PC-3 (cell line): ENCODE measurements at places on chromosomes 11 and 22.

GRCh38 chr22:42500836-42501179 is 18.8 kb downstream of the RRP7A start:
- DNase-seq = no peak

DNA sequence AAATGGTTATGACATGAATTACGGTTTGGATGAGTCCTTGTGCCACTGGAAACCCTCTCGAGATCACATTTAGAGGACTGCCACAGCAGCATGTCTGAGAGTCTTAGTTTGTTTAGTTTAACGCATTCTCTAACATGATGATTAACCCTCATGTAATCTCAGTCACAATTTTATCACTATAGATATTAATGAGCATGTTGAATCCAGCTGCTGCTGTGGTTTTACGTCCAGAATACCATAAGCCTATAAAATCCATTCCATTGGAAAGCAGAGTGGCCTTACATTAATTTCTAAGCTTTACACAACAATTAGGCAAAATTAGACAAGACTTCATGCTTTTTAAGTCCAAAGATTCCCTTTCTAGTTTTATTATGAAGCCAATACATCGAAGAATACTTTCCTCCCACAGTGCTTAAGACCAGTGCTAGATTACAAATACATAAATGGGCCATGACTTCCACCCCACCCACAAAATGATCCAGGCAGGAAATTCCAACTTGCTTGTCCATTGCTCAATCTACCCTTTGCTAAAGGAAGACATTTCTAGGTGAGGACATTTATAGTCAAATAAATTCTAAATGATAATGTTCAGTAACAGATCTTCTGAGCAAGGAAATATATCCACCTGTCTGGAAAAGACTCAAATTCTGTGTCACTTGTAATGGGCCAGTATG is 3.5 kb upstream of the ELMOD1 start:
- DNase-seq = peak; percentile 47

DNA sequence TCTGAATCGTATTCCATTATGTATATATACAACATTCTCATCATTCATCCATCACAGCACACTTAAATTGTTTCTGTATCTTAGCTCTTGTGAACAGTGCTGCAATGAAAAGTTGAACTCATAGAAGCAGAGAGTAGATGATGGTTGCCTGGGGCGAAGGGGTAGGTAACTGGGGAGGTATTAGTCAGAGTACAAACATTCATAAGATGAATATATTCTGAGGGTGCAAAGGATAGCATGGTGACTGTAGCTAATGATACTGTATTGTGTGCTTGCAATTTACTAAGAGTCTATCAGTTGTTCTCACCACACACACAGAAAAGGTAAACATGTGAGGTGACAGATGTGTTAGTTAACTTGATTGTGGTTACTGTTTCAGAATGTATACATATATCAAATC is 12.6 kb upstream of the RFPL2 start:
- peak; percentile 36 for DNase-seq

GRCh38 chr22:30875481-30876215 is 92.9 kb downstream of the MORC2 start:
- DNase-seq = no peak

- DNase-seq = no peak
Observed at GRCh38 chr11:115092516-115092915, 411.7 kb downstream of the CADM1 start.

GRCh38 chr11:73226297-73227006 is 8.4 kb downstream of the P2RY2 start:
- DNase-seq = no peak

DNA sequence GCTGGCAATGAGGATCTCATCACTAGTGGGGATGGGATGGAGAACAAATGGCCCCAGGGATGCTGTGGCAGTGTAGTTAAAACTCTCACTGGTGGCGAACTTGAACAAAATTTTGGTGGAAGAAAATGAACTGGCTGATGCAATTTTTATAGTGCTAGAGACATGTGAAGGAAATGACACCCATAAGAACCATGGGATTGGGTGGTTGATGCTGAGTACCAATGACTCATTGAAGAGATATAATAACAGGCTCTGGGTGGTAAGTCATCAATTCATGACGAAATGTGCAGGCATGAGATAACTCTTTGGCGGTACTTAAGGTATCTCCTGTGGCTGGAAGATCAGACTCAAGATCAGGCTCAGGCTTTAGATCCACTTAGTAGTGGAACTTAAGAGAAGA is 172.9 kb upstream of the DDI1 start:
- DNase-seq = no peak

- DNase-seq = no peak
Observed at GRCh38 chr11:35523331-35523768, 2.1 kb downstream of the PAMR1 start.

- DNase-seq = no peak
Observed at GRCh38 chr11:113242060-113242459, 72.3 kb upstream of the TTC12 start.

DNA sequence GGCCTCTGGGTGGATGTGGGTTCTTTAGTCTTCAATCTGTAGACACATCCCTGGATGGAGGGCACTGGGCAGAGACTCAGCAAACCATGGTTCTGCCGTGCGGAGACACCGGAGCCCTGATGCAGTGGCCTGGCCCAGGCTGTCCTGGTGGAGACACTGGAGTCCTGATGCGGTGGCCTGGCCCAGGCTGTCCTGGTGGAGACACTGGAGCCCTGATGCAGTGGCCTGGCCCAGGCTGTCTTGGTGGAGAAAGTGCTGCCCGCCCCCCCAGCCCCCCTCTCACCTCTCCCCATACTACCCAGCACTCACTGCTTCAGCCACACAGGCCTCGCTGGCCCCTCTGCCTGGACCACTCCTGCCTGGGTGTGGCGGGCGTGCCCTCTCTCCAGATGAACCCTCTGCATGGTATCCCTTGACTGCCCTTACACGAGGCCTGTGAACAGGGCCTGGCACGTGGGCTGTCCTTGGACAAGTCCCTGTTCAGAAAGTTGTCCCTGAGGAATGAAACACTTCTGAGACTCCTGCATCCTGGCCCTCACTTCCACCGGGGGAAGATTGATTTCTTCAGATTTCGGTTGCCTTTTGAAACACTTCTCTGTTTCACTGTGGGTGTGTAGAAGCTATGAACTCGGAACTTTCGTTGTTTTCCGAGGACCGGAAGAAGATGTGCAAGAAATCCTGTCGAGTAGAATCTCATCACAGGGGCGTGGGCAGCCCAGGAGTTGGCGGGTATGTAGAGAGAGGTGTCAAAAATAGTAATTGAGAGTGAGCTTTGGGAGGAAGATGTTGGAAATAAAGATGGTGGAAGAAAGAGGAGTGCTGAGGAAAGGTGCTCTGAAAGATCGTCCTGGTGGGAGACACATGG is 26.2 kb downstream of the IGHMBP2 start:
- no peak for DNase-seq

GRCh38 chr11:102633385-102634026 is 8.4 kb upstream of the MMP20 start:
- DNase-seq = no peak

DNA sequence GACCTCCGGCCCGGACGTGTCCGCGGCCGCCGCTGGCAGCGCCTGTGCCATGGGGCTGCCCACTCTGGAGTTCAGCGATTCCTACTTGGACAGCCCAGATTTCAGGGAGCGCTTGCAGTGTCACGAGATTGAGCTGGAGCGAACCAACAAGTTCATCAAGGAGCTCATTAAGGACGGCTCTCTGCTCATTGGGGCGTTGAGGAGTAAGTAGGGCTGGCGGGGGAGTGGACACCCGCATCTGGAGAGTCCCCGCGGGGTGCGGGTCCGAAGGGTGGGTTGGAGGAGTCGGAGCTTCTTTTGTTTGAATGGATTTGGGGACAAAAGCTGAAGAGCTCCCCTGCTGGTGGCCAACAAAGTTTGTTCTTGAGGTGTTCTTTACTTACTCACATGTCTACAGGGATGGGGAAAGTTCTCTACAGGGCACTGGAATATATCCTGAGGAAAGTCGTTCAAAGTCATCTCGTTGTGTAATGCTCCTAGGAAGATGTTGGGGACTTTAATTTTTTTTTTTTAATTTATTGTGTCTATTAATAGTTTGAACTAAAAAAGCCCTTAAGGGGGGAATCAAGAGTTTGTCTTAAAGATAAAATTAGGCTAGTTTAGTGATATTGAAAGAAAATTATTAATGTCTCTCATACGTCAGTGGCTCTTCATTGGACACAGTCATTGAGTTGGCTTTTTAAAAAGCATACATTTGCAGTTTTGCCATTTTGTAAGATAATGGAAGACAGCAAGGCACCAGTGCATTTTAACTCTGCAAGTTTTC is 725 bp downstream of the ARHGAP42 start:
- peak; percentile 81 for DNase-seq

GRCh38 chr11:80937842-80938241 is 1497.0 kb upstream of the TENM4 start:
- DNase-seq = no peak

- DNase-seq = no peak
Observed at GRCh38 chr22:36456464-36456845, 25.0 kb downstream of the TXN2 start.

DNA sequence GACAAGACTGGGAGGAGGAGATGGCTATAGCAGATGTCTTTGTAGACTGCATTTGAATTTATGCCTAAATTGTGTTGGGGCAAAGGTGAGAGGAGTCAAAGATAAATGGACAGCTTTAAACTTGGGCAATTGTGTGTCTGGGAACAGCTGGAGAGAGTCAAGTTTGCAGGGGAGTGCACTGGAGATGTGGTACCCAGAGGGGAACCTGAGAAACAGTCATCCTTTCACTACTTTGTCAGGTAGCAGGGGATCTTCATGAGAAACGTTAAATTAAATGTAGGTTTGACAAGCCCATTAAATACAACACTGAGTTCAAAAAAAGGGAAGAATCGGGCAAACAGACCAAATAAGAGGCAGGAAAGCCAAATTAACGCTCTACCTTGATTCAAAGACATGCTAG is 277.7 kb downstream of the OPCML start:
- no peak for DNase-seq

GRCh38 chr11:60948250-60948649 is 3.7 kb downstream of the SLC15A3 start:
- DNase-seq = no peak

- no peak for DNase-seq
Observed at GRCh38 chr11:113493206-113493605, 18.0 kb upstream of the DRD2 start.

DNA sequence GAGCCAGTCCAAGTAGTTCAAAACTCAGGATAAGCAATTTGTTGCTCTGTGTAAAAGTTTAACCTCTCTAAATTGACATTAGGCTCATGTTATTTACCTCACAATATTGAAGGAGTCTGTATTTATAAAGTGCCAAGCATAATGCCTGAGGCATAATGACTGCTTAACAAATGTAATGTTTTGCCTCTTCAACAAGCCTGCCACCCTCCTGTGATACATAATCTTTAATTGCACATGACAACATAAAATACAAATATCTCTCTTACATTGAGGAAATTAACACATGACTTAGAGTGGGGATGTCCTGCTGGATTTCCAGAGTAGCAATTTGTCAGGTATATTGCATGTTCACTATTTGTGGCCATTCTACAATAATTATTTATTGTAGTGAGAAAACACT is 469.2 kb upstream of the ANO5 start:
- no peak for DNase-seq

DNA sequence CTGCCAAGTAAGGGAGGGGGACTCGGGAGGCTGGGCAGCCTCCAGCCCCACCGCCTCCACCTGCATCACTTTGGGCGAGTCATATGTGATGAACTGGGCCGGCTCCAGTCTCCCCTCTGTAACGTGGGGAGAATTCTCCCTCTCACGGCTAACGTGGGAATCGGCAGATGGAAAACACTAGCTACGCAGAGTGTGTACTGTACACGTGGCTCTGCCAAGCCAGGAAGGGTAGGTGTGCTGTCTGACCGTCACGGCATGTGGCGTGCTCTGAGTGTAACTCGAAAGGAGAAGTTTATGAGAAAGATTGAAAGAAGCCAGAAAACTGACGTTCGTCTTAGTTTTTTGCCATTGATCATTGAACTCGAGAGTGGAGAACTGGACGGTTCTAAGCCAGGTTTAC is 13.7 kb downstream of the TRMU start:
- no peak for DNase-seq

DNA sequence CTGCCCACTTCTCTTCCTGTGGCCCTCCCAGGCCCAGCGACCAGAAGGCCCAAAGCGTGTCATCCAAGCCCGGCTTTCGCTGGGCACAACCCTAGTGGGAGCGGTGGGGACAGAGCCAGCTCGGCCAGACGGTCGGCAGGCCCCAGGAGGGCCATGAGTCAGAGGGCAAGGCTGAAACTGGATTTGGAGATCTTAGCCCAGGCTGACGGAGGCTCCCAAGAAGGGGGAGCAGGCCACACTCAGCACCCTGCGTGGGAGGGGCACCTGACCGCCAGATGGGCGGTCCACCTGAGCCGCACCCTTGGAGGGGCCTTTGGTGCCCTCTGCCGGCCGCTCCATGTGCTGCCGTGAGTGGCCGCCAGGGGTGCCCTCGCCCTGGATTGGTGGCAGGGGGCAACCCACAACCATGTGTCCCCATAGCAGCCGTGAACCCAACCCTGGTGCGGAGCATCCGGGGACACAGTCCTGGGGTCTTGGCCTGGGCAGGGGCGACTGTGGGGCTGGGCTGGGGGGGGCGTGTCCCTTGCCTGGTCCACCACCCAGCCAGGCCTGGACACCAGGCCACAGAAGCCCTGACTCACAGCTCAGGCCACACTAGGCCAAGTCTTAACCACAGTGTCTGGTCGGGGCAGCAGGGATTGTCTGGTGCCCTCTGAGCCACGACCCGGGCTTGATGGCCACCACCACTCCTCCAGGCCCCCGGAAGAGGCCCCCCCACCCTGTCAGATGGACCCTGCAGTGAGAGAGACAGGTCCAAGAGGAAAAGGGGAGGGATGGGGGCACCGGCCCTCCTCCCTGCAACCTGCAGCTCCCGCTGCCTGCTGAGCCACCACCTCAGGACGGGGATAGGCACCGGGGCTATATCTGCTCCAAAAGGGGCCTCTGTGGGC is 19.2 kb upstream of the TALDO1 start:
- peak; percentile 96 for DNase-seq

GRCh38 chr11:134143801-134144200 is 74.9 kb downstream of the JAM3 start:
- no peak for DNase-seq

GRCh38 chr11:128786507-128786906 is 80.6 kb downstream of the KCNJ1 start:
- no peak for DNase-seq

GRCh38 chr11:126782810-126783209 is 217.8 kb downstream of the KIRREL3 start:
- no peak for DNase-seq

- no peak for DNase-seq
Observed at GRCh38 chr11:45806072-45806933, 1.4 kb downstream of the SLC35C1 start.

- no peak for DNase-seq
Observed at GRCh38 chr11:66885950-66886440, 29.1 kb downstream of the LRFN4 start.

- peak; percentile 35 for DNase-seq
Observed at GRCh38 chr11:12973528-12974181, 35.5 kb upstream of the RASSF10 start.

DNA sequence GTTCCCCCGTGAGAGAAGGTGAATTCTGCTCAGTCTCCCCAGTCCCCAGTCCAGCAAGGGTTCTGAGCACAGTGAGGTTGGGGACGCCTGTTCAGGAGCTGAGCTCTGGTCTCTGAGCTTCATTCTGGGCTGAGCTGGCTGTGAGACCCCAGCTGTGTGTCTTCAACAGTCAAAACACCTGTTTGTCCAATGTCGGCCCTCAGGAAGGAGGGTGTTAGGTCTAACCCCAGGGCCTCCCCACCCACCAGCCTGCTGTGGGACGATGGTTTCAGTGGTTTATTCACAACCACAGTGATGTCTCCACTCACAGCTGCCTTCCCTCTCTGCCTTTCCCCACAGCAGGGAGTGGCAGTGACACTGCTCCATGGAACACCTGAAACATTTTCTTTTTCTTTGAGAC is 1282.9 kb downstream of the TBC1D22A start:
- DNase-seq = no peak

GRCh38 chr11:65404638-65405339 is 17.8 kb upstream of the NEAT1 start:
- DNase-seq = no peak
